ENCODE measurements at places on chromosomes 5 and 9.

DNA sequence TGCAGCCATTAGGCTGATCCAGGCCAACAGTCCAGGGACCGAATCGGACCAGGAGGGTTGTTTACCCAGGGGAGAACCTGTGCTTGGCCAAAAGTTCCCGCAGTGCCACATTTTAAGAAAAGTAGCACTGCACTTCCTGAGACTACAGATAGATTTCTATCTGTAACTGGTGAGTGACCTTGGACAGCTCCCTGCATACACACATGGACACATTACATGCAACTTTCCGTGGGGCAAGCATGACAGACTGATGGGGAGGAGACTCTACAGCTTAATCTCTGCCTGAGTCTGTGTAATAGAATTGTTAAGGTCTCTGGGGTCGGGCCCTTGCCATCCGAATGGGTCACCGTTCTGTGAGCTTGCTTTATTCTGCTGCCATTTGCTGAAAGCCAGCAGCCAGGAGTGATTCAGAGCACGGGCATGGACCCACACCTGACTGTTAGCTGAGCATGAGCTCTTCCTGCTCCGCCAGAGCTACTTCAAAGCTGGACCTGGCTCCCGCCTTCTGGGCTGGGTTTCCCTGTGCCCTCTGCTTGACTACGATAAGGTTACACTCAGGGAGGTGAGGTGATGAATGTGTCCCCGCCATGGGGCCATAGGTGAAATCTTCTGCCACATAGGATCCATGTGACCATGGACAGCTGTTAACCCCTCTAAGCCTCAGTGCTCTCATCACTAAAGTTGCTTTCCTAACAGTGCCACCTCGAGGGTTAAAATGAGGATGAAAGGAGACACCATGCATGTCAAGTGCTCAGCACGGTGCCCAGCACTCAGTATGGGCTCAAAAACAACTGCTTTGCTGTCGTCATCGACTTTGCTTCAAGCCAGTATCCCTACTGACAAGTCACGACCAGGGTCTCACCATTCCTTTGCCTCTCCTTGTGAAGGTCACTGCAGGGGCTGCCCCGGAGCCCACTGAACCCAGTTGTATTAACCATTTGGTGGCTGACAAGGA lies 200.0 kb downstream of the MELK start:
- no peak for DNase-seq

GRCh38 chr5:36885149-36885548 lies 8.6 kb downstream of the NIPBL start:
- DNase-seq: no peak

- DNase-seq: peak; percentile 8
These were observed 122.6 kb downstream of the APBA1 start for GRCh38 chr9:69549310-69550202.

GRCh38 chr9:110464321-110464720 lies 115.2 kb downstream of the SVEP1 start:
- DNase-seq: no peak

- no peak for DNase-seq
These were observed 333.5 kb downstream of the EFNA5 start for GRCh38 chr5:107337281-107337680.

- DNase-seq: no peak
These were observed 13.6 kb downstream of the AKNA start for GRCh38 chr9:114373960-114374730.

- DNase-seq: no peak
These were observed 598 bp upstream of the TMED7 start for GRCh38 chr5:115626445-115626823.
